ENCODE measurements at places on chromosomes 2 and 18. TPM values are rescaled to one million over a fixed set of nuclear protein-coding genes. Genes with fewer than 3 reads are reported as not detected.
A peak's percentile ranks its signal among the peaks of the same experiment; 100 is the strongest.

- no peak for DNase-seq
Measured at GRCh38 chr2:118936306-118936705, 5.7 kb upstream of the MARCO start.

DNA sequence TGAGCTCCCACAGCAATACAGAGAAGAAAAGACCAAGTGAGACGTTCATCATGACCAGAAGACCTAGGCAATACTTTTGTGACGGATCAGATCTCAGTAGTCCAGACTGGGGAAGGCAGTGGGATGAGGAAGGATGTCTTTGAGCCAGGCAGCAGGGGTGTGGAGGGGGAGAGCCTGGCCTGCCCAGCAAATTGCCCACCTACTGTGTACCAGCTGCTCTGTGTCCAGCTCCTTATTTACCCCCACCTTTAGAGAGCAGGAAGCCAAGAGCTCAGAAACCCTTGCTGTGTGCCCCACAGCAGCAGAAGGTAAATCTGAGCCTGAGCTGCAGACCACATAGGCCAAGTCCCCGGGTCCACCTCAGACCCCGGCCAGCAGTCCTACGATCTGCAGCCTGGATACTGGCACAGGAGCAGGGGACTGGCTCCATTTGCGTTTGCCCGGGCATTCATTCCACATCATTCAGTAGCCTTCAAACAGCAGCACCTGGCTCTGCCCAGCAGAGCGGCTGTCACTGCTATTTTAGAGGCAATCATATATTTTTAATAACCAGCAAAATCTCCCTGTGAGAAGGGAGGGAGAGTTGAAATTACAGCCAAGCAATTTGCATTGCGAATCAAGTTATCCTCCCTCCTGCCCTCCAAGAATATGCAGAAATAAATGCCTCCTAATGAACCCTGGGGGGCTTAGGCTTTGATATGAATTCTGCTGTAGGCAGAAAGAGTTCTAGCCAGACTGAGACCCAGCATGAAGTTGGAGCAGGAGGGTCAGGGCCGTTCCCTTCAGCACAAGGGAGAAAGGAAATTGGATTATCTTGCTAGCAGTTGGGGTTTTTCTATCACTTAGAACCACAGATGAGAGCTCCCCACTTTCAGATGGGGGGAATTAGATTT is 110.0 kb upstream of the FZD7 start:
- DNase-seq = no peak

GRCh38 chr2:165847001-165847400 is 53.0 kb upstream of the GALNT3 start:
- DNase-seq = no peak

- peak; percentile 72 for DNase-seq
Measured at GRCh38 chr2:43158259-43158880, 68.0 kb downstream of the ZFP36L2 start.

The CCDC85A gene
- total RNA-seq = not detected

The SAG gene
- total RNA-seq = 0.31 TPM

DNA sequence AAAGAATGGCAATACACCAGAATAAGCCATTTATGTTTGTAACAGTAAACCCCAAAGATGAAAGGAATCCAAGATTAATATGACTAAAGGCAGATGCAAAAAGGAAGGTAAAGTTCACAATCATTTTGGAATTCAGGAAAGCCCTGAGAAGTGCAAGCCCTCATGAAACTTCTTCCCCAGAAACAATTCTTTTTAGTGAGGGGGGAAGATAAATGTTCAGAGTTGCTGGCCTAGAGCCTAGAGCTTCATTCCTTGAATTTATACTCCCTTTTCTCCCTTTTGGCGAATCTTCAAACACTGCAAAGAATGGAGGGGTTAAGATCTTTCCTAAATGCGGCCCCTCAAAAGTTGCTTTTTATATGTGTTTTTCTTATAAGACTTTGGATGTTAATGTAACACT is 368.8 kb downstream of the MEIS1 start:
- no peak for DNase-seq

The SGPP2 gene
- 3.1 TPM for total RNA-seq

The DSG4 gene
- not detected for total RNA-seq

The LONRF2 gene
- not detected for total RNA-seq

GRCh38 chr18:7945882-7946281 is 378.8 kb downstream of the PTPRM start:
- DNase-seq = no peak

DNA sequence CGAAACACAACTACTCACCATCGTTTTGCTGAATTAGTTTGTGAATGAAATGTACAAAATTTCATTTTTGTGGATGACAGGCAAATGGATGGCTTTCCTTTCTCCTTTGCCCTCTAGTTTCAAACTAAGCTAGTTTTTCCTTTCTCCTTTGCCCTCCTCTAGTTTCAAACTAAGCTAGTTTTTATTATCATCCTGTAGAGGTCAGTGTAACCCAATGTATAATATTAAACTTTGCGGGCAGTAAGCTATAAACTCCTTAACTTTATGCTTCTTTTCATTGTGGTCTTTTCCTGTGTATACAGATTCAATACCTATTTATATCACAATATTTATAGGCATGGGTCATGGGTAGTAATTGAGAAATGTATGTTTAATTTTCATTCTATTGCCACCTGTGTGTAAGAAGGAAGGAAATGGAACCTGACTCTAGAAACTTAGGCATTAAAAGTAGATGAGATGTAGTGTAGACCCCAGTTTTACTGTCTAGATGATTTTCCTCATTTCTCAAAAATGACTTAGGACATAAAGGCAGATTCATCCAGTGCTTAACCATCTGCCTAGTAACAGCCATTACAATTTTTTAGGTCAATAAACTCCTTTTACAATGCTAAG is 58.1 kb downstream of the MAP3K19 start:
- DNase-seq = no peak

The OSBPL6 gene
- 3.7 TPM for total RNA-seq

DNA sequence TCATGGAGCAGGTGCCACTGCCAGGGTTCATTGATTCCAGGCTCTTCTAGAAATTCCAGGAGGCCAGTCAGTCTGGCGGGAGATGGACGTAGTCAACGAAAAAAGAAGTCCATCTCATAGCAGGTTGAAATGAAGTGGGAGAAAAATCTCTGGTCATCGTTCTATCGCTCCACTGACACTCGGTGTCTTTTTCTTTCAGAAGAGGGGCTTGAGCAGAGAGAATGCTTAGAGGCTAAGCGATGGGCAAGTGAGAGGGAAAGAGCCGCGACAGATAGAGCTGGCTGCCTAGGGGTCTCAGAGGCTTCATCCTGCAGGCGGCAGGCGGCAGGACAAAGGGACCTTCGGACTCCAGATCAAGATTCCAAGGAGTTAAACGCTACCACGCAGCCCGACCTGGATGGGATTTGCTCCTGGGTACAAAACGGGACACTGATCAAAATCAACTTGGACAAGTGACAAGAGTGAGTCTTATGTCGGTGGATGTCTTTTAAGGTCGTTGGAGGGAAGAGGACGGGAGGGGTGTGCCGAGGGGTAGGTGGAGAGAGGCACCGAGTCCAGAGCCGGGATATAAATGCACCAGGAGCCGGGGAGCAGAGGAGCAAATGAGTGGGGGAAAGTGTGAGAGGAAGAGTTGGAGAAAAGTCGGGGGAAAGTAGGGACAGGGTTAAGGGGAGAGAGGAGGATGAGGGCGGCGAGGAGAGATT is 677 bp upstream of the TMEM178A start:
- DNase-seq = no peak

DNA sequence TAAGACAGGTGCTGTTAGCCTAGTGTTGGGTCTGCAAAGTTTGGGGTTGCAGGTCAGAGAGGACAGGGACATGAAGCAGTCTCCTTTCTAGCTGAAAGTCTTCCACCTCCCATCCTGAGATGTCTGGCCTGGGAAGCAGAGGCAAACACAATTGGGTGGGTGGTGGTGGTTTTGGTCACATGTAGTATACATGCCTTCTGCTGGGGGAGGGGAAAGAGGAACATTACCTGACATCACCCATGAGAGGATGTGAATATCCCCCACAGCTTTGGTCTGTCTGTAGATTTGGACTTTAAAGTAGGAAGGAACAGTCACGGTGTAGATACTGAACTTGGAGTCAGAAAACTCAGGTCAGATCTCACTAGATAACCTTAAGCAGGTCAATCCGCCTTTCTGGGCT is 4.6 kb upstream of the DNAJC5G start:
- DNase-seq = no peak

GRCh38 chr2:174590928-174591648 is 6.5 kb downstream of the WIPF1 start:
- DNase-seq = no peak

GRCh38 chr2:133774654-133775015 is 206.4 kb upstream of the NCKAP5 start:
- no peak for DNase-seq

The SEPTIN10 gene
- 0.21 TPM for total RNA-seq

DNA sequence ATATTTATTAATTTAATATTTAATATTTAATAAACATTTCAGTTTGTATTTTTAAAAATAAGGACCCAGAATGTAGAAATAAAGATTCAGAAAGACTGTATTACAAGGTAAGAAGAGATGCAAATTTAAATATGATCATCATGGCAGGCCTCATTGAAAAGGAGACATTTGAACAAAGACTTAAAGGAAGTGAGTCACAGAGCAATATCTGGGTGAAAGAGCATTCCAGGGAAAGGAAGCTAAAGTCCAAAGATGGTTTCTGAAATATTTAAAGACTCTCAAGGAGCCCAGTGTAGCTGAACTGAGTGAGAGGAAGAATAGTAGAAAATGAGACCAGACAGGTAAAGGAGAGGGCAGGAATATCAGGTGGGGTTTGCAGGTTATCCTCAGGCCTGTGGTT is 5.9 kb downstream of the SCYGR4 start:
- no peak for DNase-seq

- no peak for DNase-seq
Measured at GRCh38 chr2:21728133-21728532, 604.4 kb downstream of the TDRD15 start.

Measured in activated naive CD8-positive, alpha-beta T cell treated with anti-CD3 and anti-CD28 coated beads for 36 hours (primary cell).